Activated naive CD8-positive, alpha-beta T cell treated with anti-CD3 and anti-CD28 coated beads, Interleukin-2, amount 10 ng/mL, durations not matched to agents 7 days and 5 days (primary cell): ENCODE measurements at places on chromosomes 16 and 17. TPM values are rescaled to one million over a fixed set of nuclear protein-coding genes. Genes with fewer than 3 reads are reported as not detected.

Gene PKMYT1
- total RNA-seq: 116 TPM

Gene RAB26
- total RNA-seq: 0.69 TPM

Gene HBA1
- total RNA-seq: not detected

Gene NRN1L
- total RNA-seq: 3.1 TPM

- DNase-seq: no peak
Measured at GRCh38 chr17:66233023-66233753, 4.0 kb upstream of the APOH start.
